NCI-H748 treated with DMSO at 0.1 percent for 48 hours (cell line): ENCODE measurements at places on chromosomes 5 and 9.

- peak; percentile 58 for DNase-seq
Observed at GRCh38 chr5:21152611-21153010, 1164.6 kb upstream of the CDH18 start.

DNA sequence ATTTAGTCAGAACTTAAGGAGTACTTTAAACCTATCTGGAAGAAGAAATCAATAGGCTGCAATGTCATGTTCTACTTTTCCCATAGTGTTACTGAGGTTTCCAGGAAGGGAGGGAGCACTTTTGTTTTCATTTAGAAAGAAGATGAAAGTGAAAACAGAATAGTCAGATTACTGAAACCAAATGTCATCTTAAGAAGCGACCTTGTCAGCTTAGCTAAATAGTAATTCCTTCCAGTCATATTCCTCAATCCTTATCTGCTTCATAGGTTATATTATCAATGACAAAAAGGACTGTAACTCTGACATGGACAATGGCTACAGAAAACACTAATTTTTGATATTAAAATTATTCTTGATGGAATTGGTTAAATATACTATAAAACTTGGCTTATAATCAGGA, 27.7 kb downstream of the SAR1B start:
- DNase-seq: no peak

DNA sequence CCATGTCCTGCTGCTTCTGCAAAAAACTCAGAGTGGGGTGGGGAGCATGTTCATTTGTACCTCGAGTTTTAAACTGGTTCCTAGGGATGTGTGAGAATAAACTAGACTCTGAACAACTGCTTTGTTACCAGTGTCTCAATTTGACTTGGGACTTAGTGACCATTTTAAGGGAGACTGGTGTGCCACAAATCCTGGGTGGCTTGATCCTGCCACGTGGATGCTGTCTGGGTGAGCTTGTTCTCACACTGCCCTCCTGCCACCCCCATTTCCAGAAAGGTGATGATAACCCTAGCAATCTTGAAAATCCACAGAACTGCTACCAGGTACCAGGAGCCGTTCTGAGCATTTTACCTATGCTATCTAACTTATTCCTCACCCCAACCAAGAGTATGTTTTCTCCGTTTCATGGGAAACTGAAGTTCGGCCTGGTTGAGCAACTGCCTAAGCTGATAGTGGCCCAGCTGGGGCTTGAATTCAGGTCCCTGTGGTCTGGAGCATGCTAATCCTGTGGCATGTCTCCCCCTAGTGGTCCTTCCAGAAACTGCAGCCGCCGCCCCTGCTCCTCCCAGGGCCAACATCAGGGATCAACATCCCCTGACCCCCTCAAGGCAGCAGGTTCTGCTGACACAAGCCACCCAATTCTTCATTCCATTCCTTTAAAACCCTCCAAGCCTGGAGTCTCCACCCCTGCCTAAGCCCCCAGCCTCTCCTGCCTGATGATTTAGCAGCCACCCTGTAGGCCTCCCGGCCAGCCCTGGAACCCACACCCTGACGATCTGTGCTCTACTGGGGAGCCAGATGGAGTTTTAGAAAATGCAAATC, 2.8 kb downstream of the IL3 start:
- no peak for DNase-seq

DNA sequence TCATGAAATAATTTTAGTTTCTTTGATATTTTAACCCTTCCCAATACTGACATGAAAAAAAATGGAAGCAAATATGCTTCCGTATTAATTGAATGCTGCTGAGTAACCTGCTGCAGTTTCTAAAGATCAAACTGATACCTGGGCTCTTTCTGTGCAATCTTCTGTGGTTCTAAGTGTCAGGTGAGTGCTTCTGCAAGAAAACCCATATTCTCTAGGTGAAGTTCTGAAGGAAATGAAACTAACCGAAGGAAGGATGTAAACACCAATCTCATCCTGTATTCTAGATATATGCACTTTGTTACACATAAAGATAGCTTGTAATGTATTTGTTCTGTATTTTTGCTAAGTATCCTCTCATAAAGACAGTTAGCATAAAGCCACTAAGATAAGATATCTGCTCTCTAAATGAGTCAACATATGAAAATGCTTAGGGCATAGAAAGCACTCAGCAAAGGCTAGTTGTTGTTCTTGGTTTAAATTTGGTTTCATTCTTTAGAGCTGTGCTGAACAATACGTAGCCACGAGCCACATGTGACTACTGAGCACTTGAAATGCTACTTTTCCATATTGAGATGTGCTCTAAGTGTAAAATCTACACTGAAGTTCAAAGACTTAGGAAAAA, 52.0 kb downstream of the ITGA2 start:
- no peak for DNase-seq

GRCh38 chr5:74393943-74394342, 246.6 kb downstream of the ENC1 start:
- no peak for DNase-seq

DNA sequence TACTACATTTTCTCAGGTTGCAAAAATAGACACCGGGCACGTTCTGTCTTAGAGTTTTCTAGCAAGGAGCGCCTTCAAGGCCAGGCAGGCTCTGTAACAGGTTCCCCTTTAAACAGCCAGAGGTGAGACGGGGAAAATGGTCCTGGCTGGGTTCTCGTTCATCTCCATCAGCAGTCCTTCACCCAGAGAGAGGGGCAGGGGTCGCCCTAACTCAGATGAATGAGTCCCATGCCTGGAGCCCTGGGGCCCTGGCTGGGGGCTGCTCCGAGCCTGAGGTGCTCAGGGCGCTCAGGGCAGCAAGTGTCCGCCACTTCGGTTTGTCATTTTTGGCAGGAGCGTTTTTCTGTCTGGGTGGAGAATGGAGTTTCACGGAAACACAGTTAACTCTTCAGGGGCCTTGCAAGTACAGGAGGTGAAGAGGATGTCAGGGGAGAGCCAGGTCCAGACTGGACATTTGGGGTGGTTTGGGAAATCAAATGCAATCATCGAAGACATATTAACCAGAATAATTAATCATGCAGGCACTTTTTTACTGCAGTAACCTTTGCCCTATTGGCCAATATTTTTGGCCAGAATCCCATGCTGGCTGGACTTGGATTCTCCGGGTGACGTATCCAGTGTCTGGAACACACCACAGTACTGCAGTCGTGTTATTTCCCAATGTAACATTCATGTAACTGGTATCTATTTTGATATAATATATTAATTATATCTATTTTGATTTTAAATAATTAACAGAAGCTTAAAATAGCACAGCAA, 2.9 kb downstream of the NTNG2 start:
- no peak for DNase-seq

- DNase-seq: no peak
Observed at GRCh38 chr5:878125-878524, 14.5 kb downstream of the BRD9 start.

DNA sequence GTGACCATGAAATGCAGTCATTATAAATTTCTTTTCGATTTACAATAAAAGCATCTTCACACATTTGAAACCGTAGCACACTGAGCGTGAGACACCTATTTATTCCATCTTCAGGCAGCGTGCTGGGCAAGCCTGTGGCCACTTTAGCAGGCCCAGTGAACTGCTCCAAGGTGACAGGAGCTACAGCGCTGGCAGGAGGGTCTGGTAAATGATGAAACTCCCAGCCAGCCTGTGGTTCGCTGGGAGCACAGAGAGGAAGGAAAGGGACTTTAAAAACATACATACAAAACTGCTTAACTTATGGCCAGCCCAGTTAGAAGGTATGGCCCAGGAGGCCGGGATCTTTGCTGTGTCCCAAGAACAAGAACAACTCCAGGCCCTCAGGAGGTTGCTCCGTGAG, 5.1 kb downstream of the RAPGEF1 start:
- no peak for DNase-seq

DNA sequence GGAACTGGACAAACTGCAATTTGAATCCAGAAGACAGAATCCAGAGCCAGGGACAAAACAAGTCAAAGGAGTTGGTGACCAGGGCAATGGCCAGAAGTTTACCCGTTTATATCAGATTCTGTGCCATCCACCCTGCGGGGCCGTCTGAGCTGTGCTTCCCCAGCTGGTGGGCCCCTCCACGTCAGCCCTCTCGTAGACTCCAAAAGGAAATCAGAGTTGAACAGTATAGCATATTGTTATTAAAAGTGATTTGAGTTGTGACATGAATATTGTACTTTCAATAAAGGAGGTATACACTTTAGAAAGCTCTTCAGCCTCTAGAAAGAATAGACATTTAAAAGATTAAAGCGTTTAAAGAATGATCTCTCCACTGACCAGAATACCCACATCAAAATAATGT, 102.4 kb downstream of the NFIB start:
- no peak for DNase-seq

DNA sequence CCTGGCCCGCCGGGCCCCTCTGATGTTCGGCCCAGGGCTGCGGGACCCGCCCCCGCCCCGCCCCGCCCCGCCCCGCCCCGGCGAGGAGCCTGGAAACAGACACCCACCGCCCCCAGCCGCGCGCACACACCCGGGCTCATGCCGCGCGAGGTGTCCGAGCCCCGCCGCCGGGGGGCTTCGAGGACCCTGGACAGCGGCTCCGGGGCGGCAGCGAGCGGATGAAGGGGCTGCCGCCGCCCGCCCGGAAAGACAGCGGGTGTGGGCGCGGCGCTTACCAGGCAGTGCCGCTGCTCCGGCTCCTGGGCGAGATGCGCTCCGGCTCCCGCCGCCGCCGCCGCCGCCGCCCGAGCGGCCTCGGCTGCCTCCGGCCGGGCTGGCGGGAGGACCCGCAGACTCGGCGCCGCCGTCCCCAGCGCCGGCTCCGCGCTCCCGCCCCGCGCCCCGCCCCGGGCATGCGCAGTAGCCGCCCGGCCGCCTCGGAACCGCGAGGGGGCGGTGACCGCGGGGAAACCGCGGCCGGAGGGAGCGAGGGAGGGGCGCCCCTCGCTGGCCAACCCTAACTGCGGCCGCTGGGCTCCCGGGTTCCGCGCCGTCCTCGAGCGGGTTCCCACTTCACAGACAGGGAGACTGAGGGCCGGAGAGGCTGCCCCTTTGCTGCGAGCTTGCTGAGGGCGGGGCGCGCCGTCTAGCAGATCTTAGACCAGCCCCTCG, at the start of gene GPRIN1:
GPRIN1 (minus strand) TSS at position 433 of the 711 bp plus-strand sequence. CDS start 10,322 bp downstream, outside the sequence.
- DNase-seq: peak; percentile 56

GRCh38 chr9:13554626-13555025, 275.1 kb upstream of the MPDZ start:
- peak; percentile 68 for DNase-seq

- no peak for DNase-seq
Observed at GRCh38 chr5:138663009-138663408, 87.8 kb upstream of the HSPA9 start.

GRCh38 chr5:137563646-137564397, 64.7 kb upstream of the SPOCK1 start:
- peak; percentile 12 for DNase-seq

GRCh38 chr5:124655921-124656511, 90.4 kb downstream of the ZNF608 start:
- peak; percentile 99 for DNase-seq
